ENCODE measurements at places on chromosomes 1 and 21.

- no peak for DNase-seq
Observed at GRCh38 chr1:116453906-116454305, 80.9 kb downstream of the ATP1A1 start.

- no peak for DNase-seq
Observed at GRCh38 chr1:40860706-40861223, 1.4 kb downstream of the CITED4 start.

GRCh38 chr1:234296496-234296895, 76.8 kb upstream of the COA6 start:
- no peak for DNase-seq

- no peak for DNase-seq
Observed at GRCh38 chr1:69088571-69088970, 479.2 kb upstream of the LRRC7 start.

DNA sequence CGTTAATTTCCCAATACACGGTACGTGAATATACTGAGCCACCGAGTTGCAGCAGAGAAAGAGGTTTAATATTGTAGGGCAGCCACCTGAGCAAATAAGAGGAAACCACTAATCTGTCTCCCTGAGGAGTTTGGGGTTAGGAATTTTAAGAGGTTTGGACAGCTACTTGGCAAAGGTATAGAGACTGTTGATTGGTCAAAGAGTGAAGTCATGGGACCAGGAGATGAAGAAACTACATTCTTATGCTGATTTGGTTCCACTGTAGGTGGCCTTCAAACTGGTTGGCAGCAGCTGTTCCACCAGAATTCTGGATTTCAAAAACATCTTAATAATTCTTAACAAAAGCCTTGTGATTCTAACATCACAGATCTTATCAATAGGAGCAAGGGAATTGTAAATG, 485.4 kb upstream of the PRMT6 start:
- DNase-seq, result no peak

GRCh38 chr1:99614728-99615127, 31.2 kb upstream of the PALMD start:
- DNase-seq, result no peak

DNA sequence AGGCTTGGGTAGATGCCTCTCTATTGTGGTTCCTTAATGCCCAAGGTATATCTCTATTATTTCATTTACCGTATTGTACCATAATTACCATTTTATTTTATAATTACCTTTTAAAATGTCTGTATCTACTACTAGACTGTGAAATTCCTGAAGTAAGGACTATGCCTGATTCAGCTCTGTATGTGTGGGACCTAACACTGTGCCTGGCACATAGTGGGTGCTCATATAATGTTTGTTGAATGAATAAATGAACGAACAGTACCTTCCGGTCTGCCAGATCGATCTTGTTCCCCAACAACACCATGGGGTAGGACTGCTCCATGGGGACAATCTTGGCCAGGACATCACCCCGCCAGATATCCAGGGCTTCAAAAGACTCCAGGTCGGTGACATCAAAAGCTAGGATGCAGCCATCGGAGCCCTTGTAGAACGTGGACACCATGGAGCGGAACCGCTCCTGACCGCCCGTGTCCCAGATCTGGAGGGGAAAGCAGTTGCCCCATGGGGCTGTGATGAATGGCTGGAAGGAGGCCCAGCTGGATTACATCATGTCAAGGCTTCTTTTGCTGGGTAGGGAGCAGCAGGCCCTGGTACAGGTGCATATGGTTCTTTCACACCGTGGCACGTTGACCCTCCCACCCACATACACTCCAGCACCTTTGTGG, 10.8 kb downstream of the RAB7B start:
- no peak for DNase-seq

GRCh38 chr1:18373151-18373550, 107.6 kb upstream of the KLHDC7A start:
- no peak for DNase-seq

- DNase-seq, result no peak
Observed at GRCh38 chr1:19477284-19478249, 7.8 kb downstream of the CAPZB start.

GRCh38 chr1:186443638-186444037, 17.3 kb downstream of the PDC start:
- DNase-seq, result no peak

DNA sequence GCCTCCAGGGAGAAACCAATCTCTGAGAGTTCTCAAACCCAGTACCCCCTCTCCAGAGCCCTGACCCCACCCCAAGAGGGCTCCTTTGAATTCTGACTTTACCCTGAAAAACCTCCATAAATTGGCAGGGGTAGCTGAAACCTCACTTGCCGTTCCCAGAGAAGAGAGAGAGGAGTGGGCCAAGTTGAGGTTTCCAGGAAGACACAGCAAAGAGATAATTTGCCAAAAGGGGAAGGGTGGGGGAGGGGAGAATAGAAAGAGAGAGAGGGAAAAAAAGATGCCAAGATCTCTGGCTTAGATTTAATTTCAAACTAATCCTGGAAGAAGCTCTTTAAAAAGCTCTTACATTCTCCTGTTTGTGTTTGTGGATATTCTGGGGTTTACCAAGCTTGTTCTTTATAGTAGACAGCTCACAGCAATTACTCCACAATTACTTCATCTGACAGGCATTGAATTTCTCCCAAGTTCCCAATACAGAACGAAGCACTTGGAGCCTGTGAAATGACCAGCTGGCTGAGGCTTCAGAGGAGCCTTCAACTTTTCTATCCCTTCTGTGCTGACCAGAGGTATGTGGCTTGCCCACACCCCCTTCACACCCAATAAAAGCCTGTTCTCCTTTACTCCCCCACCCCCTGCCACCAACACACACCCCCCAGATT, 1.1 kb upstream of the GRHL3 start:
- no peak for DNase-seq

GRCh38 chr1:185693654-185694053, 40.5 kb upstream of the HMCN1 start:
- DNase-seq, result no peak

GRCh38 chr1:174963529-174964125, 36.1 kb upstream of the CACYBP start:
- DNase-seq, result no peak

DNA sequence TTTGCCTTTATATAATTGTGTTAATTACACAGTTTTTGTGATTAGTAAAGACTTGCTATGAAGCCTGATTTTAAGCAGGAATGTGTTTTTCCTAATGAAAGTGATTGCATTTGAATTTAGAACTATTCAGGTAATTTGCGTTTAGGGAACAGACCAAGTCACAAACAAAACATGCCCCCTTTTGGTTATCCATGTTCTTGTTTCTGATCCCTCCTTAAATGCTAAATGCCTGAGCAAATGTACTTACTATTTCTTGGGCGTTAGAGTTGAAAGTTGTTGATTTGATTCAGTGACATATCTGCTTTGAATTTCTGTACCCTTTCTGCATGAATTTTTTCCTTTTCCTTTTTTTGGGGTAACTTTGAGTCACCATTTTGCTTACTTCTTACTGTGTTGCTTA, 5.2 kb downstream of the POU2F1 start:
- no peak for DNase-seq

DNA sequence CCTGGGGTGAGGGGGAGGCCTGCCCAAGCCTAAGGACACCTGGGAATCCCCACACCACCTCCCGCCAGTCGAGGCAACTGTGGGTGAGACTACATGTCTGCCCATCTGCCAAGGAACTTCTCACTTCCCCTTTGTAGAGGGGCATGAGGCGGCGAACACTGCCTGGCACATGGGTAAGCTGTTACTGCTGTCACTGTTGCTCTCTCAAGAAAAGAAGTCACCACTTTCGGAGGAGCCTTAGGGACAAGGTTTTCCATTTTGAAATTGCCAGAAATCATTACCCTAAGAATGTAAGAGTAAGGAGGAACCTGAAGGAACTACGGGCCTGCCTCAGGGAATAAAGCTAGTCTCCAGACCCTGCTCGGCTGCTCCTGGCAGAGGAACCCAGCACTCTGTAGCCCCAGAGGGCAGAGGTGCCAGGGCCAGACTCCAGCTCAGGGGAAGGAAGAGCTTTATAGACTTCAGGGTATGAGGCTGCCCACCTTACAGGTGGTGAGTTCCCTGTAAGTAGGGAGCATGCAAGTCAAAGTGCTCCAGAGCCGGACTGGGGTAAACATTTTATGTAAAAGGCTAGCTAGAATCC, 23.3 kb downstream of the SLC2A1 start:
- DNase-seq, result no peak
